ENCODE measurements at places on chromosomes 11 and 22.
A peak's percentile ranks its signal among the peaks of the same experiment; 100 is the strongest.

DNA sequence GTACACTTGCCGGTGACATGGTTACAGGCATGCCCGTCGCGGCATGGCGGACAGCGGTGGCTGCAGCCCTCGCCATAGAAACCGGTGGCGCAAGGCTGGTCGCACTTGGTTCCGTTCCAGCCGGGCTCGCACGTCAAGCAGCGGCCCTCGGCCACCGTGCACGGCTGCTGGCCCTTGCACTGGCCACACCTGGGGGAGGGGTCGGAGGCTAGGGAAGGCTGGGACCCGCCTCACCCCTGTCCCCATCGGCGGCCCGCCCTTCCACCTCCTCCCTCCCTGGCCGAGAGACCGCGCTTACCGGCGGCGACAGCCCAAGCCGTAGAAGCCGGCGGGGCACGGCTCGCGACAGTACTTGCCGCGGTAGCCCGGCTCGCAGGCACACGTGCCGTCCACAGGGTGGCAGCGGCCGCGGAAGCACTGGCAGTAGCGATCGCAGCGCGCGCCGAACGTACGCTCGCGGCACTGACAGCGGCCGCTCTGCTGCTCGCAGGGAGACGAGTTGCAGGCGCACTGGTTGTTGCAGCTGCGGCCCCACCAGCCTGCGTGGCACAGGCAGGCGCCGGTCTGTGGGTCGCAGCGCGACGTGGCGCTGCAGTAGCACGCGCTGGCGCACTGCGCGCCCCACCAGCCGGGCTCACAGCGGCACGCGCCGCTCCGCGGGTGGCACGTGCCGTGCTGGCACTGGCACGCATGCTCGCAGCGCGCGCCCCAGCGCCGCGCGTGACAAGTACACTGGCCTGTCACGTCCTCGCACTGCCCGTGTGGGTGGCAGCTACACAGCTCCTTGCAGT is 6.7 kb downstream of the SCARF2 start:
- peak; percentile 68 for DNase-seq

DNA sequence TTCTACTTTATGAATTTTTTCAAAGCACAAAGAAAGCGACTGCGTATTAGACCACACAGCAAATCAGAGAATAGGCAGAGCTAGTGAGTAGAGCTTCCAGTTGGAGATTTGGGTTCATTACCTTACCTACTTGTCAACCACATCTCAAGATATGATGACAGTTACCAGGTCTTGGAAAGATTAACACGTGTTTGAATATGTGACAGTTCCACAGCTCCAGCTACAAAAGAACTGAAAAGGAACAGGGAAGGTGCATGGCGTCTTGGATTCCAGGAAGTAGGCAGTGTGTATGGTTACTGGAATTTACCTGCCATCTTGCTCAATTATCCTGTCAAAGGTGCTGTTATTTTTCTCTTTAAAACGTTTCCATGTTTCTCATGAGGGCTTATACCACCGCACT is 5.3 kb downstream of the TIRAP start:
- no peak for DNase-seq

DNA sequence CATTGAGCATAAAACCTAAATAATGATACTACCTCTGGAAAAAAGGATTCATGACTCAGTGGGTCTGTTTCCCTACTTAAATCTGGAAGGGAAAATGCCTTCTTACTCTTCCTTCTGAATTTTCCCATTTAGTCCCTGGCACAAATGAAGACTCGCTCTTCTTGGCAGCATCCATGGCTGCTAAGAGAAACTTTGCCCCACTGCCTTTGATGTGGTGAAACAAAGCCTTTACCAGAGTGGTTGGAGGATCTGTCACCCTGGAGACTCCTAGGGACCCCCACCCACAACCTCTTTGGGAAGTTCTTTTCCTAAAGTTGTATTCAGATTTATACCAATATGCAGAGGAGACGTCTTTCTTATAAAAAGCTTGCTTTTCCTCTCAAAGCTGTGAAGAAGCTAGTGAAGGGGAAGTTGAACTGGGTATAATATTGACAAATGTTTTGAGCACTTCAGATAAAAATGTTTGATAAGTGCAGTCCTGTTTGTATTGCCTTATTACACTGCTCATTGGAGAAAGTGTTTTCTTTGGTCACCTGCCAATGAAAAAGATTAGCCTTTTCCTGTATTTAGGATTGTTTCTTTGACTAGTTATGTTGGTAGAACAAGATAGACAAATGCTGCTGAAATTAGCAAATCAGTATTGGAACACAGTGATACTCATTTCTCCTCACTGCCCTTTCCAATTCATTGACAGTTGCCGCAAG is 77.3 kb downstream of the ARFGAP2 start:
- DNase-seq, result no peak

- DNase-seq, result no peak
These were observed 11.4 kb downstream of the LPXN start for GRCh38 chr11:58564231-58564630.

GRCh38 chr22:22168190-22168940 is 76.2 kb upstream of the VPREB1 start:
- peak; percentile 60 for DNase-seq

GRCh38 chr11:67303132-67303834 is at the start of gene SSH3:
Gene SSH3 (plus strand): TSS chr11:67303530. CDS start chr11:67303626, 96 bp downstream.
- peak; percentile 66 for DNase-seq

GRCh38 chr22:17794726-17795542 is 20.7 kb upstream of the BID start:
- no peak for DNase-seq

DNA sequence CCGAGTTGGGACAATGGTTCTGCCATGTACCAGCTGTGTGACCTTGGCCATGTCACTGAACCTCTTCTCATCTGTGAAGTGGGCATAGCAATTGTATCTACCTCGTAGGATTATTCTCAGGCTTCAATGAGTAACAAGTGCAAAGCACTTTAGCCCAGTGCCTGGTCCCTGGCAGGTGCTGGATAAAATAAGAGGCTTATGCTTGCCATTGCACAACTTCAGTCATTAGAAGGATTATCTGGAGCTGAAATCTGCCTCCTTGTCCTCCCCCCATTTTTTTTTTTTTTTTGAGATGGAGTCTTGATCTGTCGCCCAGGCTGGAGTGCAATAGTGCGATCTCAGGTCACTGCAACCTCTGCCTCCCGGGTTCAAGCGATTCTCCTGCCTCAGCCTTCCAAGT is 7.2 kb downstream of the SMTNL1 start:
- DNase-seq, result no peak

GRCh38 chr11:48170241-48171233 is 46.1 kb upstream of the OR4B1 start:
- DNase-seq, result no peak

- no peak for DNase-seq
These were observed 130.1 kb downstream of the TRPC6 start for GRCh38 chr11:101453682-101454081.

- no peak for DNase-seq
These were observed 121.6 kb downstream of the CASP12 start for GRCh38 chr11:104776501-104777170.

DNA sequence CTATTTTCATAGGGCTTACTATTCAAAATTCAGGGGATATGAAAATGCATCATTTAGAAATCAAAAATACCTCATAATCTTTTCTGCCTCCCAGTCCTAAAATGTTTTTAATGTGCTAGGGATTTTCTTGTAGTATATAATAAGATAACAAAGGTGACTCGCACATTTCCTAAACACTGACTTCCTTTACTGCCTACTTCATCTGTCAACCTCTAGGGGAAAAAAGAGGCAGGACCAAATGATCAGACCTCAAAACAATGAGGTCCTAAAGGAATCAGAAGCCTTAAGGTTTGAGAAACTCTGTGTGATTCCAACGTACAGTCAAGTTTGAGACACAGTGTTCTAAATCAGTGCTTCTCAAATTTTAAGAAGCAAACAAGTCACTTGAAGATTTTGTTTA is 56.1 kb upstream of the POU2AF2 start:
- DNase-seq, result no peak

DNA sequence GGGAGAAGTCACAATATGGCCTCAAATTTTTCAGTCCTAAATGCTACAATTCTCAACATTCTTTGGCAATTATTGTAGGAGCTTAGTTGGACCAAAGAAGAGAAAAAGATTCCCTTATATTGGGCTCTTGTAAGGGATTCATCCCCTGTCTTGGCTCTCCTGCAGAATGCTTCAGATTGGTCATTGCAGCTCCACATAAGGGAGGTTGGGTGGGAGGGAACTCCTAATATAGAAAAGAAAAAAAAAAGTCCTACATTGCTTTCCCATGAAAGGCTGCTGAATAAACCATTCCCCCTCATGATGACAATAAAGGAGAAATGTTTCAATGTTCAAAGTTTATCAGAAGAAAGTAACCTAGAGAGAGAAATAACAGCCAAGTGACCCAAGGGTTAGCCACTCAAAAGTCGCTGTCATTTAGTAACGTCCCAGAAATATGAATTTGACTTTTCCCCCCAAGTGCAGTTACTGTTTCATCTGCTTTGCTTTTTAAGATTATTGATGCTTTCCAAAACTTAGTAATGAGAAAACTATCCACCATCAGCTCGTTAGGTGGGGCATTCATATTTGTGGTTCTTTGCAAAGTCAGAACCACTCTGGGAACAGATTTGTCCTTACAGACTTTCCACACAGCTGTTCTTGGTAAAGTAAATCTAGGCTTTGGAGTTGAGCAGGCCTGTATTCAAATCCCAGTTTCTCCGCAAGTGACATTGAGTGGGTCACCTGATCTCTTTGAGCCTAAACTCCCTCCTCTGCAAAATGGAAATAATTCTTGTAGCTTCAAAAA is 5.0 kb upstream of the SLC1A2 start:
- DNase-seq, result no peak

- no peak for DNase-seq
These were observed 46.1 kb downstream of the ZBTB16 start for GRCh38 chr11:114105611-114106010.

- DNase-seq, result no peak
These were observed 16.9 kb downstream of the CTTN start for GRCh38 chr11:70415191-70415590.

- no peak for DNase-seq
These were observed 43.1 kb downstream of the NFAM1 start for GRCh38 chr22:42389143-42389542.

GRCh38 chr11:48095779-48096470 is 115.6 kb downstream of the PTPRJ start:
- no peak for DNase-seq

DNA sequence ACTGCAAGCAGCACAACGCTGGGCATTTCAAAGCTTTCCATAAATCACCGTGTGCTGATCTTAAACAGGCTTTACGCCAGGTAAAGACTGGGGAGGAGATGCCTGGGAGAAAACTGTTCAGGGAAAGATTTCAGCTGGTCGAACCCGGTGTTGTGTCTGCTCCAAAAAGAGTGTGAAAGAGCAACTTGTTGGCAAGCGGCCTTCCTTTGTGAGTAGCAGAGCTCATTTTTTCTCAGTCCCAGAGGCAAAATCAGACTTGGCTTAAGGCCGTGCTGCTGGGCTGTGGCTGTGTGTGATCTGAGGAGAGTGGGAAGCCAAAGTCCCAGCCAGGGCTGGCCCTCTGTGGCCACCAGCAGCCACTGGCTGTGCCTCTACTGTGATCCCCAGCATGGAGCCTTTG is 75.7 kb upstream of the E2F8 start:
- DNase-seq, result no peak

DNA sequence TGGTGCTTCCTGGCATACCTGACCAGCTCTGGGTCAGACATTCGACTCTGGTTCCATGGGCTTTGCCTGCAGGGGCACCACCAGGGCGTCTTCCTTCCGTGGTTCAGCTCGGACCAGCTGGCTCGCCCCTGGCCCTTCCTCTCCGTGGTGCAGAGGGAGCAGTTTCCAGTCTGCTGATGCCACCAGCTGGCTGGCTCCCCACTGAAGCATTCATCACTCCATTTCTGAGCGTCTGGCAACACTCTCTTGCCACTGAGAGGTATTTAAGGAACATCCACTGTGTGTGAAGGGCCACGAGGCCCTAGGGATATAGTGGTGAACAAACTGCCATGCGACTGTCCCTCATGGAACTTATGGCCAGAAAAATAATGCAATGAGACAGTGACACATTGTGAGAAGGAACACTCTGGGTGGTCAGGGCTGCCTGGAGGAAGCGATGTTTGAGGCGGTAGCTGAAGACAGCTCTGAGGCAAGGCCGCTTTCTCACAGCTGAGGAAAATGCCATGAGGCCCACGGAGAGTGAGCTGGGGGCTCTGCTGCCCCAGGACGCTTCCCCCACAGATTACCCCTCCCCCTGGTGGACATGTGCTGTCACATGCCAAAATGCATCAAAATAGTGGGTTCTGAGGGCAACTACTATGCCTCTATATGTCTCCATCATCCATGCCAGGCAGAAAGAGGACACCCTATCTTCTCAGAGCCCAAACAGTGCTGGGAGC is 44.9 kb upstream of the ARFGAP3 start:
- no peak for DNase-seq

GRCh38 chr11:127017482-127017881 is 16.9 kb upstream of the KIRREL3 start:
- no peak for DNase-seq

- no peak for DNase-seq
These were observed 63.2 kb upstream of the DEUP1 start for GRCh38 chr11:93267383-93267782.

GRCh38 chr11:79973721-79974617 is 533.1 kb upstream of the TENM4 start:
- DNase-seq, result no peak

DNA sequence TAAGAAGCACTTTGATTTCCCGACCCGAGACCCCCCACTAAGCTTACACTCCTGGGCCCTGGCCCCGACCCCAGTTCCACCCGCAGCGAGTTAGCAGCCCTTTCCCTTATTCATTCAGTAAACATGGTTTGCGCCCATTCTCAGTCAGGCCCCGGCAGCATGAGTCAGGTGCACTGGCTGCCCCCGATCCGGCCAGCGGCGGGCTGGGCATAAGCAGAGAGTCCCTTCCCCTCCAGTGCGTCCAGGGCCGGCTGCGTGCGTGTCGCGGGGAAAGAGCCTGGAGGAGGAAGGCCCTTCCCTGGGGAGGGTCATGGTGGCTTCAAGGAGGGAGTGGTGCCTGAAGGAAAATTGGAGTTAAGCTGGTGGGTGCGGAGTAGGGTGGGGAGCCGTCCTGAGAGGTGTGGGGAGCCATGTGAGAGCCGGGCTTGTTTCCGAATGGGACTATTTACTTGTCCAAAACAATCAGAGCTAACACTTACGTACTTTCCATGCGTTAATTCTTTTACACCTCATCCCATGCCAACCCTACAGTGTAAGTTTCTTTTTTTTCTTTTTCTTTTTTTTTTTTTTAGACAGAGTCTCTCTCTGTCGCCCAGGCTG is 657 bp downstream of the IGHMBP2 start:
- peak; percentile 64 for DNase-seq

DNA sequence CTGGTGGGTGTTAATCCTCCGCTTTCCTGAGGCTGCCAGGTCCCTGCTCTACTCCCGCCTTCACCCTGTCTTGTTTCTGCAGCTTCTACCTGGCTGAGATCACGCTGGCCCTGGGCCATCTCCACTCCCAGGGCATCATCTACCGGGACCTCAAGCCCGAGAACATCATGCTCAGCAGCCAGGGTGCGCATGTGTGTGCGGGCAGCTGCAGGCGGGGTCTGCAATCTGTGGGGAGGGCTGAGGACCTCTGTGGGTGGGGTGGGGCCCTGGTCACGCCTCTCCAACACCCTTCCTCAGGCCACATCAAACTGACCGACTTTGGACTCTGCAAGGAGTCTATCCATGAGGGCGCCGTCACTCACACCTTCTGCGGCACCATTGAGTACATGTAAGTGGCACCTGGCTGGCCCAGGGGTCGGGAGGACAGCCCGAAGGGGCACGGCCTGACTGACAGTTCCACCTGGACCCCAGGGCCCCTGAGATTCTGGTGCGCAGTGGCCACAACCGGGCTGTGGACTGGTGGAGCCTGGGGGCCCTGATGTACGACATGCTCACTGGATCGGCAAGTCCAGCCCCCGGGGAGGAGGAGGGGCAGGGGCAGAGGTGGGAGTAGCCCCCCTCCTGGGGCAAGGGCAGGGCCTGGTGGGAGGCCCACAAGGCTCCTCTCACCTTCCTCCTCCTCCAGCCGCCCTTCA is 4.5 kb downstream of the RPS6KB2 start:
- no peak for DNase-seq

- DNase-seq, result no peak
These were observed 74.4 kb downstream of the SLC36A4 start for GRCh38 chr11:93123351-93123898.
